HS-5 (cell line): ENCODE measurements at places on chromosomes 12 and 14.

DNA sequence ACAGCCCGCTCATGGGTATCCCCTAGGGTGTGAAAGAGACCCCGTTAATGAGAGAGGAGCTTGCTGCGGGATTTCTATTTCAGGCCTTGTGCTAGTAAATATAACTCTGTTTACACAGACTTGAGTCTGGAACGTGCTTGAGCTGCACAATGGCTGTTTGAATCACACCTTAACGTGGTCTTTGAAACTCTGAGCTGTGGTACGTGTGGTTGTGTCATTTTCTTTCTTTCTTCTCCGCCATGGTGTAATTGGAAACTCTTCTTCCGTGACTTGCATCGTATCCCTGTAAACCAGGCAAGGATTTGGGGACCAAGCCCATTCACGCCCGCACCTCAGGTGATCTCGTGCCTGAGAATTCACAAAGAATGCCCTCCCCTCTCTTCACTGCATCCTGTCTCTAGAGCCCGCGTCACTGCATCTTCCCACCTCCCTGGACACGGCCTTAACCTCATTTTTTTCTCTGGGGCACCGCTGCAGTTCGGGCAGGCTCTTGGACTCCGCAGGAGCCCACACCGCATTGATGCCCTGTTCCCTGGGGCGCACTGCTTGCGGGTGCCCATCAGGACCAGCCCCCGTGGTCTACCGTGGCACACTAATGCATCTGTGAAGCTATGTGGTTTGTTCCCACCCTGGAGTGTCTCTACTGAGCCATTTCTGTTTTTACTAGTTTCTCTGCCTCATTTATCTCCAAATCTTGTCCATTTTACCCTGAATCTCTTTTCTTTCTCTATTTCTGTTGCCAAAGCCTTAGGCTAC is 78.4 kb upstream of the PARP11 start:
- no peak for DNase-seq

DNA sequence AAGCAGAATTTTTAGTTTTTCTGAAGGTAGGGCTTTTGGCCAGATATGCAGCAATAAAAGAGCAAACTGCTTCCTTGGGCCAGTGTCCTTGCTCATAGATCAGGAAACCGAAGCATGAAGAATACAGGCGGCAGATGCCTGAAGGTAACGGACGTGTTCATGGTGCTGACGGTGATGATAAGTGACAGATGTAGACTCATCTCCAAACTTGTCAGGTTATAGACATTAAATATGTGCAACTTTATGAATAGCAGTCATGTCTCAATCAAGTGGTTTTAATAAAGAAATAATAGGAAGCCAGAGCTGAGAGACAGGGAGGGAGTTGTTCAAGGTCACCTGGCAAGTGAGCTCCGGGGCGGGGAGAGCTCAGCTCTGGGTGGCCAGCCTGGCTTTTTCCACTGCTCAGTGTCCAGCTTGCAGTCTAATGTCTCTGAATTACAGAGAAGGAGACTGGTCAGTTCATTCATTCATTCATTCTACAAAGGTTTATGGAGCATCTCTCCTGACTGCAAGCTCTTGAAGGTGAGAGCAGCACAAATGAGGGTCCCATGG is 1.0 kb downstream of the SERPINA5 start:
- DNase-seq, result no peak

- no peak for DNase-seq
These were observed 21.9 kb downstream of the RNFT2 start for GRCh38 chr12:116759783-116760621.

DNA sequence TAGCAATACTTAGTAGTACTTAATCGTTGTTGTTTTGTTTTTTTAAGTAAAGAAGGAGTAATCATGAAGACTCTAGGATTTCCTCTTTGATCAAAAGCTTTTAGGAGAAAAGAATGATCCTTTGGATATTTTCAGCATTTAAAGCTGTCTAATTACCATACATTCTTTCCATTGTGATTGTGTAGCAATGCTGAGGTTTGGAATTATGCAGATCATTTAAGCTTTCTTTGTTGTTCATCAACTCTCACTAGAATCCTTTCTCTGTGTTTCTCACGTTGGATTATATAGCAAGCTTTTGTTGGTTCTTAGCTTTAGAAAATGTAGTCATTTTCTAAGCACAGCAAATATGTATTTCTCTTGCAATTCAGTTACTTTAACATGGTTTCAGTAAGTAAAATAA is 25.8 kb downstream of the CCDC91 start:
- DNase-seq, result no peak

DNA sequence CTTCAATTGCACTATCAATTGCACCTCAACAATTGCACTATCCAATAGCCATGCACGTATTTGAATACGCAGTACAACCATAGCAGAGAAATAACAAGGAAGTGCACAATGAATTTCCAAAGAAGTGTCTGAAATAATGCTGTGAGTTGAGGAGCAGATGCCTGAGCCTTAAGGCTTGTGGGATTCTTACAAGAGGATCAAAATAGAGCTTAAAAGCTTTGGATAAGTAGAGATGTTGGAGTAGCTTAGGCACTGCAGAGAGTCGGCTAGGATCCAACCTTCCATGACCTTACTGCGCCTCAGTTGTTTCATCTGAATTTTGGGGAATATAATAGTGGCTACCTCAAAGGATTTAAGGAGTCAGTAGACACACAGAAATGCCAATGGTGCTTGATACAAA is 196.1 kb upstream of the FLRT2 start:
- no peak for DNase-seq
